ENCODE measurements at places on chromosomes 16 and 17.

- DNase-seq = no peak
Observed at GRCh38 chr17:47708864-47709541, 15.0 kb downstream of the TBKBP1 start.

GRCh38 chr16:63496282-63496681, 1460.0 kb upstream of the CDH8 start:
- DNase-seq = no peak

DNA sequence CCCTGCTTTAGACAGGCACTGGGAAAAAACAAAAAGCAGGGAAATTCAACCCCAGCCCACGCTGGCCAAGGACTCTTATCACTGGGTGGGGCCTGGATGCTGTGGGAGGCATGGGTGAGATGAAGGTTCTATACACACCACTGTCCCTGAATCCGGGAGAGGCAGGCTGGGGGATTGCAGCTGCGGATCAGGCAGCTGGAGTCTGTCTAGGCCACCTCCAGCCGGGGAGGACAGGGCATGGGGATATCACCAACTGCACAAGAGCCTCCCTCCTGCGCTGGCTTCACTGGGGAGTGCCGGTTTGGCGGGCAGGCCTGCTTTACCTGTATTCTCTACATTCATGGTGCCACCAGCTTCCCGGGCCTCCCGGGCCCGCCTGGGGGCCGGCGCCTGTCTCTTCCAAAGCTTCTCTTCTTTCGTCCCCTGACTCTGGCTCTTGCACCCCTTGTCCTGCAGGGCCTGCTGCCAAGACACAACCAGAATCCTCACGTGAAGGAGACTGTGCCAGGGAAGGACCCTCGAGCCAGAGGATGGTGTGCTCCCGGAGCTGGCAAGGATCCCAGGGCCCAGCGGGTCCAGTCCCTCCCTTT, 13.9 kb downstream of the KIFC3 start:
- no peak for DNase-seq

GRCh38 chr17:47232465-47232864, 21.2 kb upstream of the ITGB3 start:
- DNase-seq = no peak

- no peak for DNase-seq
Observed at GRCh38 chr17:27563532-27563931, 67.5 kb upstream of the LGALS9 start.

- DNase-seq = peak; percentile 46
Observed at GRCh38 chr16:87368029-87368770, 15.4 kb downstream of the FBXO31 start.

- no peak for DNase-seq
Observed at GRCh38 chr16:12788758-12789157, 14.9 kb downstream of the CPPED1 start.

DNA sequence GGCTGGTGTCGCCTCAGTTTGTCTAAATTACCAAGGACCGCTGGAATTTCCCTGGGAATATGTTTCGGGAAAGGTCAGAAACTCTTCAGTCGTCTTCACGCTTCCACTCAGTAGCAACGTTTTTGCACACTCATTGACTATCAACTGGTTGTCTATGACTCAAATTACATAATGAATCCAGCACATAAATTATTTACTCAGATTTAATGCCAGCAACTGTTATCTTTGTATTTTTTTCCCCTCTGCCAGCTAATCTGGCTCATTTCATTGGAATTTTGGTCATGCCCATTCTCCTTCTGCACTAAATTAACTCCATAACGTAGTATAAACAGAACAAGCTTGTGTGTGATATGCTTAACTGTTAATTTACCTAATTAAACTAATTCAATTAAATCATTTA, 372.7 kb upstream of the ZFHX3 start:
- no peak for DNase-seq

DNA sequence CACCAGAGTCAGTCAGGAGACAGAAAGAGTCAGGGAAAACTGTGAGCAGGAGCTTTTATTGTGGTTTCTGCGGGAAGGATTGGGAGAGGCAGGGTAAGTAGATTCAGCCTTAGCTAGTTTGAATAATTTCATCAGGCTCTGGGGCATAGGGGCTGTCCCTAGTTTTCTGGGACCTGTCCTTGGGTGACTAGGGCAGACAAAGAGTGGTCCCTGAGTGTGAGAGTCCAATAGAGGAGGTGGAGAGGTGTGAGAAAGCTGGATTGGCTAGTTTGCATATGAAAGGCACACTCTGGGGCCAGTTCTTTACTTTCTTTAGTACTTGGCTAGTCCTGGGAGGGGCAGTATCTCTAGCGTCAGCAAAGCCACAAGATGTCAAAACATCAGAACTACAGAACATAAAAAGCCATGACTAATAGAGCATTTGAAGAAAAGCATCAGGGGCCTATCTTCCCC, 255.6 kb downstream of the HS3ST3A1 start:
- no peak for DNase-seq

DNA sequence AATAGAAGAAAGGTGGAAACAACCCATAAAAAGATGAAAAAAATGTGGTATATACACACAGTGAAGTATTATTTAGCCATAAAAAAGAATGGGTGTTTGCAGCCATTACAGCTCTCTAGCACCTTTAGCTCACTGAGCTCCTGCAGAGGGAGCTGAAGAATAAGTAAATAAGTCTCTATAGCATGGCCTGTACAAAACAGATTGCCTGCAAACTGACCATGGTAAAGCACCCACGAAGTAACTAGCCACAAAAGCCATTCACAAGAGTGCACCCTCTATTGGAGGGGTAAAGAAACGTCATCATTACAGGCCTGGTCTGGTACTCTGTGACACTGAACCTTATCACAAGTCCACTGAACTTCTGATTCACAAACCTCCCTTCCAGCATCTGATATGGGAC, 76.3 kb downstream of the USP32 start:
- peak; percentile 53 for DNase-seq

DNA sequence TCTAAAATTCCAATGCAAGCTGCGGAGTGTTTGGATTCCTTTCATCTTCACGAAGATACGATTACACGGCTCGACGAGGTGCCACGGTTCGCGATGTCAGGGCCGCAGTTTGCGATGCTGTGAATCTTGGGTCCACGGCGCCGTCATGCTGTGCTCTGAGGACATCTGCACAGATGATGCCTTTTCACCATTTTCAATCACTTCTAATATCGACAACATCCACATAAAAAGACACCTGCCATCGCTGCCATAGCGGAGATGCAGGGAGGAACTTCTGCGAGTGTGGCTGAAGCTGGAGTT, 6.8 kb upstream of the APRT start:
- no peak for DNase-seq

DNA sequence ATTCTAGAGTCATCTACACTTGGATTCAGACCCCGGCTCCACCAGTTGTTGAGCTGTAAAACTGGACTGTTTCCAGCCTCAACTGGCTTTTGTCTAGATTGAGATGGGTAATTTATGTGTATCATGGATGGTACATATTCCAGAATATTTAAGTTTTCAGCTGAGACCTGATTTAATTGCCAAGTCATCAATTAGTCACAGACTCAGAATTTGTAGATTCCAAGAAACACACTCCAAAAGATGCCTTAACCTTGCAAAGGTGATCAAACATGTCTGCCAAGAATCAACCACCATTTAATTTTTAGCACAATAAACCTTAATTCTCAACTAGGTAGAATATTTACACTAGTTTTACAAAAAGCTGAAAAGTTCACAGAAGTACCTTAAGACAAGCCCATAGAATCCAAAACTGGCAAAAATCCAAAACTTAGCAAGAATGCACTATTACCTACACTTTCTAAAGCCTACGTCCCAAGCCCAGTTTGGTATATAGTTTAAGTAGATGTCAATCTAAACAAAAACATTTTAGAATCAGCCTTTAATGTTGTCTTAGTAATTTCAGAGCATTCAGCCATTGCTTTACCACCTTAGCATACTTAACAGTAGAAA, 17.7 kb downstream of the SIAH1 start:
- DNase-seq = no peak

- no peak for DNase-seq
Observed at GRCh38 chr16:81005610-81006161, 999 bp downstream of the CMC2 start.

Data from AML-193 (cell line).